ENCODE measurements at places on chromosomes 16 and 17. TPM values are rescaled to one million over a fixed set of nuclear protein-coding genes. Genes with fewer than 3 reads are reported as not detected.

DNA sequence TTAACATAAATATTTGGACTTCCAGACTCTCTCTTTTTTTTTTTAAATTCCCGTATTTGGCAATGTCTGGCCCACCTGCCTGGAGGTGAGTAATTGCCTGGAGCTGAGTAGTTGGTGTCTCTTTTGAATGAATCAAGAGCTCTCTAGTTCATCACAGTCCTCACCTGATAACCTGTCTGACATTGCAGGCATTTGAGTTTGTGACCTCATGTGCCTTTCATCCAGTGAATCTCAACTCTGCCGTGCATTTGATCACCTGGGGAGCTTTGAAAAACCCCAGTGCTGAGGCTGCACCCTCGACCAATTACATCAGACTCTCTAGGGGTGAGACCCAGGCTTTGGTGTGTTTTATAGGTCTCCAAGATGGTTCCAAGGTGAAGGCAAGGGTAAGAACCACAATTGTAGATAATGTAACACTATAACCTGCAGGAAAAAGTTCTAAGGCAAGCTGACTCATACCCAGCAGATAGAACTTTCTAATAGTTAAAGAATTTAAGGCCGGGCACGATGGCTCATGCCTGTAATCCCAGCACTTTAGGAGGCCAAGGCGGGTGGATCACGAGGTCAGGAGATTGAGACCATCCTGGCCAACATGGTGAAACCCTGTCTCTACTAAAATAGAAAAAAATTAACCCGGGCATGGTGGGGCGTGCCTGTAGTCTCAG is 24.5 kb upstream of the HS3ST2 start:
- no peak for DNase-seq

GRCh38 chr16:14070555-14070876 is 603 bp upstream of the MRTFB start:
- no peak for DNase-seq

GRCh38 chr16:26680671-26681070 is 386.1 kb upstream of the C16orf82 start:
- no peak for DNase-seq

- DNase-seq: no peak
These were observed 805 bp upstream of the TANC2 start for GRCh38 chr17:62965174-62965685.

GRCh38 chr17:15431196-15431595 is 36.2 kb downstream of the CDRT4 start:
- DNase-seq: peak; percentile 75

GRCh38 chr16:13519871-13520270 is 400.1 kb upstream of the ERCC4 start:
- DNase-seq: no peak

The KRTAP16-1 gene
- not detected for total RNA-seq

The CD300LB gene
- 0.15 TPM for total RNA-seq

DNA sequence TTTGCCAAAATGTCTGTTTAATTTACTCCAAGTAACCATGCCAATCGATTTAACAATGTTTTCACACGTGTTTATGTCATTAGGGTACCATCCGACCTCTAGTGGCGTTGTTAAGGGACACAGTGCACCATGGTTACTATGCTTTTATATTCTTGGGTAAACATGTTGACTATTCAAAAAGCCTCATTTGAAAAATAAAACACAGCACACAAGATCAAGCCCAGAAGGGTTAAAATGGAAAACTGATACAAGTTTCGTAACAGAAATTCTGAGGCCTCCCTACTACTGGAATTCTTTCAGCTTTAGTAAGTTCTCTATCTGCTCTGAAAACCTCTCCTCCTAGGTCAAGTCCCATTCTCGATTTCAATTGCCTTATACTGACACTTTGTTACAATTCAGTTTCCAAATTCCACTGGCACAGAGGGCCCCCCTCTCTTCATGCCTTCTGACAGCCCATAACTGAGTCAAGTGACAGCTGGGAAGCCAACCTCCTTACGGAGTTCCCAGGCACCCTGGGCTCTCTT is 2.1 kb downstream of the CFAP20 start:
- no peak for DNase-seq

The NKD1 gene
- total RNA-seq: 0.22 TPM

The KRT27 gene
- total RNA-seq: not detected
